Kidney epithelial cell (primary cell): ENCODE measurements at places on chromosomes 11 and 22.
A peak's percentile ranks its signal among the peaks of the same experiment; 100 is the strongest.

DNA sequence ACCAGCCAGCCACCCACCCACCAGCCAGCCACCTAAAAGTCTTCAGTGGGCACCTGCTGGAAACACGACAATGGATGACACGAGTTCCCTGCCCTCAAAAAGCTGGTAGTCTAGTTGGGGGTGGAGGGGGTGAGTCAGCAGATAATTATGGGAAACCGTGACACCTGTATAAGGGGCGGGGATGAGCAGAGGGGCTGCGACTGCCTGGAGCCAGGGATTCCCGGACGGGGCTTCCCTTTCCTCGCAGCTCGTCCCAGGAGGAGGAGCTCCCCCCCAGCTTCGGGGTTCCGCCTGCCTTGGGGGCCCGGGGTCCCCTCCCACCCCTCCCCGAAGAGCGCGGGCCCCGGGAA, 2.3 kb upstream of the RTN4RL2 start:
- DNase-seq: no peak

DNA sequence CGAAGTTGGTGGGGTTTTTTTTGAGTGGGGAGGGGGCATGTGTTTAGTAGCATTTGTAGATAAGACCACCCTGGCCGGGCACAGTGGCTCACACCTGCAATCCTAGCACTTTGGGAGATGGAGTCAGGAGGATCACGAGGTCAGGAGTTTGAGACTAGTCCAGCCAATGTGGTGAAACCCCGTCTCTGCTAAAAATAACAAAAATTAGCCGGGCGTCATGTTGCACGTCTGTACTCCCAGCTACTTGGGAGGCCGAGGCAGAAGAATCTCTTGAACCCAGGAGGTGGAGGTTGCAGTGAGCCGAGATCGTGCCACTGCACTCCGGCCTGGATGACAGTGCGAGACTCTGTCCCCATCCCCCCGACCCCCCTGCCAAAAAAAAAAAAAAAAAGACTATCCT, 34.6 kb downstream of the CECR2 start:
- DNase-seq: no peak

DNA sequence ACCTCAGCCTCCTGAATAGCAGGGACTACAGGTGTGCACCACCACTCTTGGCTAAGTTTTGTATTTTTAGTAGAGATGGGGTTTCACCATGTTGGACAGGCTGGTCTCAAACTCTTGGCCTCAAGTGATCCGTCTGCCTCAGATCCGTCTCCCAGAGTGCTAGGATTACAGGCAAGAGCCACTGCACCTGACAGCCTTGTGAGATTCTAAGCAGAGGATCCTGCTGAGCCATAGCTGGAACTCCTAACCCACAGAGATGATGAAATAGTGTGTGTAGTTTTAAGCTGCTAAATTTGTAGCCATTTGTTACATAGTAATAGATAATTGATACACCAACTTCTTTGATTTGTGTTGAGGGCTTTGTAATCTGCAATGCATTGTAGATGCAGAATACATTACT, 51.1 kb downstream of the CLMP start:
- DNase-seq: no peak

GRCh38 chr11:117249571-117249970, 17.1 kb downstream of the RNF214 start:
- no peak for DNase-seq

DNA sequence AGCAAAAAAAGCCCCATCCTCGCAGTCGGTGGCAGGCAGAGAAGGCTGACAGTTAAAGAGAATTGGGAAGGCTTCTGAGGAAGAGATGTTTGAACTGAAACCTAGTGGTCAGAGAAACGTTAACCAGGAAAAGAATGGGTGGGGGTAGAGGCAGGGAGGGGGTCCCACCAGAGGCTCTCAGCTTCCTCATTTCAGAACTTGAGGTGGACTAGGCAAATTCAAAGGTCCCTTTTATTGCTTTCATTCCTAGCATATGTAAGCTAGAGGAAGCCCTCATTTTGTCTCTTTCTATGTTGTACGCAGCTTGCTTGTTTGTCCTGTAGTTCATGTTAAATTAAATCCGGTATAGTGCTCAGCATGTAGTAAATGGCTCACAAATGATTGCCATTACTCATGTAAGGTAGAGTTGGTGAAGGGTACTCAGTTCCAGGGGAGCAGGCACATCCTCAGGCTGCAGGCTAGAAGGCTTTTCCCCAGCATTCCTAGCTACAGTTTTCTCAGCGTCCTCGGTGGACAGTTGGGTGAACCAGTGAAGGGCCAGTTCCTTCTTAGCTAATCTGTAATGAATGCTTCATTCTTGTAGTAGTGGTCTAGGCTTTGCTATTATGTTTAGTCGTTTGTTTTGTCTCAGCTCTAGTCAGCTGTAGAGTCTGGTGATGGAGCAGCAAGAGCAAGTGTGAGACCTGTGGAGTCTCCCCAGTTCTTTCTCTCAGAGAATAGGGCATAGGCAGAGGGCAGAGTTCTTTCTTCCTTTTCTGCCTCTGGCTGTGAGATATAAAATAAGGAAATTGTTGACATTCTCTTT, 58.6 kb downstream of the UVRAG start:
- DNase-seq: no peak

DNA sequence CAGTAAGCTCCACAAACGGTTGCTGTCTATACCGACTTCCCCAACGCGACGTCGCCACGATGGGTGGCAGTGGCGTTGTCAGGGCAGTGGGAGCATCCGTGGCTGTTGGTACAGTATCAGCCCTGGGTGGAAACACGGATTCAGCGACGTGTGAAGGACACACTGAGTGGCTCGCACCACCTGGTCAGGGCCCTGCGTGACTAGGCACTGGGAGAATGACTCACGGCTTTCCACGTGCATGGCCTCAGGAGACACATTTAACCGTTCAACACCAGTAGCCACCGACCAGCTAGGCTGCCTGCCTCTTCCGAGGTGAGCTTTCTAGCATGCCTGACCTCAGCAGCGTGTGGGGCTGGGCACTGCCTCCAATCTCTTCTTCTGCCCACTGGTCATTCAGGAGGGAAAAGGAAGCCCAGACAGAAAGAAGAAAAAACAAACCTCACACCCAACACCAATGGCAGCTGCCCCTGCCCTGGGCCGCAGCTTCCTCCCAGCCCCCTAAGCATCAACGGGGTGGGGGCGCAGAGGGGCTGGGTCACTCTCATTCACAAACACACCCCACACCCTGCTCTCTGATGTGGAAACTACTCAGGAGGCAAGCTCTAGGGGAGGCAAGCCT, 59.0 kb downstream of the MYH9 start:
- peak; percentile 97 for DNase-seq

GRCh38 chr11:19970944-19971343, 189.3 kb downstream of the DBX1 start:
- DNase-seq: no peak

DNA sequence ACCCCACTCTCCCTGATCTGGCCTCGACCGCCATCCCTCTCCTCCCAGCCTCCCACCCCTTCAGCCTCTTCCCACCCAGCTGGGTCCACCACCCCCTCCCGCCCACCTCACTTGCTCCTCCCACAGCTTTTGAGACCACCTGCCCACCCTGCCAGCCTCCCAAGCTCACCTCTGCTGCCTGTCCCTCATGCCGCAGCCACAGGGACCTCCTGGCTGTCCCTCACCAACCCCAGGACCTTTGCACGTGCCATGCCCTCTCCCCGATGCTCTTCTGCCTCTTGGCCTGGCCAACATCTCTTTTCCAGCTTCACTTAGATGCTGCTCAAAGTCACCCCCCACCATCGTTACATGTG, 6.5 kb downstream of the PNPLA5 start:
- DNase-seq: no peak

DNA sequence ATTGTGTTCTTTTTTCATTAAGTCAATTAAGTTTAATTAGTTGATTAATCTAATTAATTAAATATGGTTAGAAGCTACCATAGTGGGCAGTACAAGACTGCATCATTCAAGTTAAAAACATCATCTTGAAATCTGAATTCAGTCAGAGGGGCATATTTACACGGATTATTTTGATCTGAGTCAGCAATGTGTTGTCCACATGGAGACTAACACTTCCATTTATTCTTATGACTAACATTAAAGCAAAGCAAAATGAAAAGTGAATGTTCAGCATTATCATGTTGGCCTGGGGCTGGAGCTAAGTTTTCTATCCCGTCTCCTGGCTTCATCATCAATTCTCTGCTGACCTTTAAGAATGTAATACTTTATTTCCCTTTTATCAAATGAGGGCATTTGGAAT, 17.3 kb downstream of the FLI1 start:
- no peak for DNase-seq

DNA sequence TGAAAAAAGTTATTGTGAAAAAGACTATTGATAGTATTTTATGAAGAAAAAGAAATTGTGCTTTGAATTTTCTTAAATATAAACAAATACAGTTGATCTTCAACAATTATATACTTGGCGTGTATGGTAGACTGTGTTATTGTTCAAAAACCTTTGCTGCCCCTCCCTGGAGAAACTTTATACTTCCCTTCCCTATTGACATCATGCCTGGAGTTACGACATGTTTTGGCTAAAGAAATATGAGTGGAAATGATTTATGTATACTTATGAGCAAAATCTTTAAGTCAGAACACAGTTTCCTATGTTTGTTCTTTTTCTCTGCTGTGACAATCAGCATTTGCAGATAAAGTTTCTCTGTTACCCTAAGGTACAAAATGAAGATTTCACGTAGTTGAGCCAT, 243.8 kb downstream of the TMEM135 start:
- DNase-seq: no peak

GRCh38 chr11:126304457-126305075, 706 bp downstream of the DCPS start:
- DNase-seq: no peak

DNA sequence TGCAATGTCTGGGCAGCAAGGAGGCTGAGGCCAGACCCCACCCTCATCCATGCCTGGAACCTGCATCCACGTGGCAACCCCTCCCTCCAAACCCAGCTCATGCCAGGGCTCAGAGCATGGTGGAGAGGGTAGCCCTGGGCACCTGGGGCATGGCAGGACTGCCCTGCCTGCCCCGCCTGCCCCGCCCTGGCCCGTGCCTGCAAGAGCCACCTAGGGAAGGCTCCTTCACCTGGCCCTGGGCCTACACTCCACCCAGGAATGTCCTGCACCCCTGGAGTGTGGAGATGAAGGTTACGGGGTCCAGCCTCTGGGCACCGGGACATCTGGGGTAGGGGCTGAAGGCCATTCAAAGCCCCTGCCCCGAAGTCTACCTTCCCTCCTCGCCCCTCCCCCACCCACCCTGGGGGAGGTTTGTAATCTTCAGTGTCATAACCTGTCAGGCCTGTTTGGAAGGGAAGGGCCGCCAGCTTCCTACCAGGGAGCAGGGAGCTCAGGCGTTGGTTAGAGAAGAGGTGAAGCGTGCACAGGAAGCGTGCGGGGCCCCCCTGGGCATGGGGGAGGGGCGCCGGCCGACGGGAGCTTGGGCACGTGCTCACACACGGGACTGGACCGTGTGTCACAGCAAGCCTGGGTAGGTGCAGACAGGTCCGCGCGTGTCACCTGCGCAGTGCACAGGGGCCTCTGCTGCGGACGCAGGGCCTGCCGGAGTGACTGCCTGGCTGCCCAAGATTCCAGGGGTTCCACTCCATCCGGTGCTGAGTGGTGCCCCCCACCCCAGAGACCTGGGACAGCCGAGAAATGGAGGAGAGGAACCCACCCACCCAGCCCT, 30.7 kb upstream of the TH start:
- no peak for DNase-seq

GRCh38 chr11:66694732-66695207, 17.1 kb upstream of the RBM4B start:
- peak; percentile 96 for DNase-seq

GRCh38 chr22:22137891-22138290, 106.7 kb upstream of the VPREB1 start:
- no peak for DNase-seq

DNA sequence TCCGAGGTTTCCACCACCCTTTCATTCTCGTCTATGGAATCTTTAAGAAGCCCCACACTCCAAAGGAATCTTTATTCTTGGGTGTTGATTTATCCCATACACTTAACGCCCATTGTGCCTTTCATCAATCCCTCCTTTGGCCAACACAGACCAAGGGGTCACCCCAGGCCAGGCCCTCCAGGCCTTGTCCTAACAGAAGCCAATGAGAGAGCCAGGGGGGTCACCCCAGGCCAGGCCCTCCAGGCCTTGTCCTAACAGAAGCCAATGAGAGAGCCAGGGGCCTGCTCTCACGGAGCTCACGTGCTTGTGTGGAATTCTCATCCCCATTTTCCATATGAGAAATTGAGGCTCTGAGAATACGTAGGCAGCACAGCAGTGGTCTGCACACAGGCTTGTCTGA, 47.9 kb upstream of the TIMP3 start:
- DNase-seq: no peak

DNA sequence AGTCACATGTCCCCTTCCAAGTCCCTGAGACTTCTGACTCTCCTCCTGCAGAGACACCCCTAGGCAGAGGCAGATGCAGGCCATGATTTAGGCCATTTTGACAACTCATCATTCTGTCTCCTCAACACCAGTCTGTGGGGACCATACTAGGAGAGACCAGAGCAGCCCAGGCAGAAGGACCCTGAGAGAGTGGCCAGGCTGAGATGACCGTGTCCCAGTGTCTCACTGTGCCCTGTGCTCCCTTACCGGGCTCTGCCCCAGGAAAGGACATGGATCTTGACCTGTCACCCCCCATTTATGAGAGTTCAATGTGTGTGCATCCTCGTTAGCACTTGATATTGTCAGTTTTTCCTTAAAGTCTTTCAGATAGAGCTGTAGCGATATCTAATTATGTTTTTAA, 52.4 kb upstream of the IGLL5 start:
- DNase-seq: no peak

DNA sequence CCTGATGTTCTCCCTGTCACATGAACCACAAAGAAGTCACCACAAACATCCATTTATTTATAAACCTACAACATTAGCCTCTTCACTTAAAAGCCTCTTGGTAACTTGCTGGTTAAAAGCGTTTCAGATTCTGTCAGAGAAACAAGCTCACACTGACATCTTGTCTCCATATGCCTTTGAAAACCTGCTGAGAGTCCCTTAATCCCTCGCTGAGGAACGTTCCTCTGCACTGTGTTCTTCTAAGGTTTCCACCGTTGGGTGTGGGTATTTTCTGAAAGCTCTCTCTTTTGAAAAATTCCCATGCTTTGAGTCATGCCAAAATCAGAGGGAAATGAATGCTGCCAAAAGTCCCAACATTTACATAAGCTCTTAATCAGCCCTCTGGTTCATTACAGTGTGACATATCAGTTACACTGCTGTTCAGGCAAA, 149.8 kb downstream of the CCDC34 start:
- peak; percentile 39 for DNase-seq

- no peak for DNase-seq
These were observed 30.0 kb downstream of the LINC01488 start for GRCh38 chr11:69511358-69512055.
